Activated T-cell treated with anti-CD3 and anti-CD28 coated beads, Interleukin-2, amount 50 U/mL, for 4 hours (primary cell): ENCODE measurements at places on chromosomes 2 and 18.

GRCh38 chr18:6994771-6995430 is 122.7 kb downstream of the LAMA1 start:
- DNase-seq: no peak

DNA sequence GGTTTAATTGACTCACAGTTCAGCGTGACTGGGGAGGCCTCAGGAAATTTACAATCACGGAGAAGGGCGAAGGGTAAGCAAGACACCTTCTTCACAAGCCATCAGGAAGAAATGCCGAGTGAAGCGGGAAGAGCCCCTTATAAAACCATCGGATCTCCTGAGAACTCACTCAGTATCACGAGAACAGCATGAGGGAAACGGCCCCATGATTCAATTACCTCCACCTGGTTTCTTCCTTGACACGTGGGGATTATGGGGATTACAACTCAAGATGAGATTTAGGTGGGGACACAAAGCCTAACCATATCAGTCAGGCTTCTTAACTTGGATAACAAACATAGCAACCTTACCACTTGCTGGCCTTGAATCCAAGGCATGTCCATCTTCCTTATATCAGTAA is 289.0 kb upstream of the STON1 start:
- DNase-seq: no peak

DNA sequence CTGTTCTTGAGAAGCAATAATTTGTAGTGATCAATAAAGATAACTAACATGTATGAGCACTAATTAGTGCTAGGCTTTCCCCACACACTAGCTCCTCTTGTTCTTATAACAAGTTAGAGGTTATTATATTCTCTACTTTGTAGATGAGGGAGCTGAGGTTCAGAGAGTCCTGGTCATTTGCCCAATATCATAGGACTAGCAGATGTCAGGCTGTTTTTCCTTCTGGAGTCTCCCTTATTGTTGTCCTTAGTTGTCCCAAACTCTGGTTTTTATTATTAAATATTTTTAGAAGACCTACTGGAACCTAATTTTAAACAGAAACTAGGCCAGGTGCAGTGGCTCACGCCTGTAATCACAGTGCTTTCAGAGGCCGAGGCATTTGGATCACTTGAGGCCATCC is 16.5 kb upstream of the TTC39C start:
- DNase-seq: no peak

DNA sequence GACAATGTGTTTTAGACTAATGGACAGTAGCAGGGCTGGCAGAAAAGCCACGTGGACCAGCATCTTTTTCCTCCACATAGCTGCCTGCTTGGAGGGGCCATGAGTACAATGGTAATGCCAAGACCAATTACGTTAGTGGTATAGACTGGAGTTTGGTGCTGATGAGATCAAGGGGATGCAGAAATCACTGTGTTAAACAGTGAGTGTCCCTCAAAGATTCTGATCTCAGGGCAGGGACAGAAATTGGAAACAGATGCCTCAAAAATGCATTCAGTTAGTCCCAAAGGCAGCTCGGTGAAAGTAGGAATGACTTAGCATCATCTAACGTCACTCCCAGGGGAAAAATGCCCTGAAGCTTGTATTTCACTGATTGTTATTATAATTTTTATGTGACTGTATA is 72.4 kb downstream of the SLC16A14 start:
- DNase-seq: no peak

DNA sequence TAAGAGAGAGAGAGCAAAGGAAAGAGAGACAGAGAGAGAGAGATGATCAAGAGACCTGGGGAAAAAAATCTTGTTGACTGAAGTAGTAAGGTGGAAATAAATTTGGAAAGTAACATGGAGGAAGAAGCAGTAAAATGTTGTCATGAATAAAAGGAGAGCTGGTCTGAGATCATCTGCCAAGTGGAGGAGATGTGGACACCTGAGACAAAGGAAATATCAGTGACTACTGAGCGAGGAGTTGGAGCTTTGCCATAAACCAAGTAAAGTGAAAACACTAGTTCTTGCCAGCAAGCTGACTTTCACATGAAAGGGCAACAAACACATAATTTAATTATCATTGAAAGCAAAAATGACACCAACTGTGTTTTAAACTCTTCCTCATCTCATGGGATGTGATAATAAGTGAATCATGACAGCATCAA is 49.0 kb upstream of the DSG1 start:
- no peak for DNase-seq

DNA sequence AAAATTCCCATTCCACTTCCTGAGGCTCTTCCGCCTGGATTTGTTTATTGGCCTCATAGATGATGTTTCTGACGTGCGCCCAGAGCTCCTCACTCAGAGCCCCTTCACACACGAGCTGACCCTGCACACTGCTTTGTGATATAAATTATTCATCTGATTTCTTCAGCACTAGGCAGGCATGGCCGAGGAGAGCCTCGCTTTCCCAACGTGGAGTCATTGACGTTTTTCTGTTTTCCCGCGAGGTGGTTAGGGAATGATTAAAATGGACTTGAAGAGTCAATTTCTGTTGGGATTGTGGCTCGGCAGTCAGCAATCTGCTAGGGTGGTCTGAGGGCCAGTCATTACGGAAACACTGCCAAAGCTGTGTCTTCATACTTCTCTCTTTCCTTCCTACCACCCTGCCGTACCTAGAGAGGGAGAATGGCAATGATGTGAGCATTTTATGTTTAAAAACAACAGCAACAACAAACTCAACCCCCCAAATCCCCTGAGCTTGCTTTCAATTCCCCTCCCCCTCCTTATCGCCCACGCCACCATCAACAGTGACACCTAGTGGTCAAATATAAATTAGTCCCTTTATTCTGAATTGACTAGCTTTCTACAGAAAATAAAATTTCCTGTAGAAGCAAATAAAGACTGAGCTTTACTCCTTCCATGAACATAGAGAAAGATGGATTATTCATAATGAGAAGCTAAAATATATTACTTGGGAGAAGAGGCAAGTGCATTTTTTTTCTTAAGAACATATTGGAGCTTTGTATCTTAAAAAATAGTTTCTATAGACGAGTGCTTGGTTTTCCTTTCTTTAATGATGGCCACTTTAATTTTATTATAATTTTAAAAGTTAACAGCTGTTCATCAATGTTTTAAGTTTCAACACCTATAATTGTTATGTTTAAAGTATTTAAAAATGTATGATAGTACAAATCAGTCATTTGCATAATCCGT is 285.1 kb downstream of the MTX2 start:
- DNase-seq: peak; percentile 17

DNA sequence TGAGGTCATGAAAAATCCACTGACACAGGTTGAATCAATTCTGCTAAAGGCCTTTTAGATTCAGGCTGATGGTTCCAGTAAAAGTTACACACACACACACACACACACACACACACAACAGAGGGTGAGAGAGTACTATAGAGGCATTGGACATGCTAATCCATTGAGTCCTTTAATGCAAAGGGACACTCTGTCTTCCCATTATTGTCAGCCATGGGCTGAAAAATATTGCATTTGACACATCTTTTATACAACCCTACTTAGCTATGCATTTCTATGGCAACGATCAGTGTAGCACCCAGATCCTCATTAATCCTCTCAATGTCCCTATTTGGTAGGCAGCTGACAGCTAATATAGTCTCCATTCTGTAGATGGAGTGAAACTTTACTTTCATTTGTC is 440.8 kb upstream of the RGPD4 start:
- DNase-seq: no peak

- no peak for DNase-seq
These were observed 71.5 kb downstream of the GREB1L start for GRCh38 chr18:21313576-21313975.

- no peak for DNase-seq
These were observed 215.1 kb upstream of the CYP26B1 start for GRCh38 chr2:72362733-72363132.

DNA sequence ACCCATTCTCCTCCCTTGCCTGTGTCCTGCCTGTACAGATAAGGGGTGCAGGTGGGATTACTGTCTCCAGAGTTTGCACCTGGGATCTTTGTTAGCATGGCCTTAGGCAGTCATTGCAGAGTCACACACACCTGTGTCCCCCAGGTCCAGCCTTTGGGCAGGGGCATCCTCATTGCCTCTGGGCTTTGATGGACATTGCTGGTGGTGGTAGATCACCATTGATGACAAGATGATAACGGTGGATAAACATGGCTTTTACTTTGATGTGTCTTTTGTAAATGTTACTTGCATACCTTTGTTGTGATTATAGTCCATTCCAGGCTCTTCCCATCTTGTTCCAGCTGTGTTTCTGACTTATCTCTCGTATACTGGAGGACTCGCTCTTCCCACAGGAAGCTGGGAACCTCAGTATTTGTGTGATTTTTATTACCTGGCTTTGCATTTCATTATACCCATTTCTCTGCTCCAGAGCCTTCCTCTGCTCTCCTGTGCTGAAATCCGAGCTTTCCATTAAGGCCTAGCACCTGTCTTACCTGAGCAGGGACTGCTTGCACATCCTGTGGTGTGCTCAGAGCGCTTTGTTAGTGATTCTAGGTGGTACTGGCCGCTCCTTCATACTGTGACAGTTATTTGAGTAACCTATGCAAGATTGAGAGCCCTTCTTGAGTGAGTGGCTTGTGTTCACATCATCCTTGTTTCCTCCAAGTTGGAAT is 79.2 kb downstream of the PTPRM start:
- DNase-seq: no peak

GRCh38 chr2:79627237-79627636 is 114.4 kb downstream of the CTNNA2 start:
- no peak for DNase-seq

GRCh38 chr2:86498468-86499260 is 57.5 kb downstream of the KDM3A start:
- no peak for DNase-seq

- DNase-seq: no peak
These were observed 557 bp downstream of the DCC start for GRCh38 chr18:52340406-52341102.

- no peak for DNase-seq
These were observed 55.0 kb downstream of the PKDCC start for GRCh38 chr2:42102591-42103450.

DNA sequence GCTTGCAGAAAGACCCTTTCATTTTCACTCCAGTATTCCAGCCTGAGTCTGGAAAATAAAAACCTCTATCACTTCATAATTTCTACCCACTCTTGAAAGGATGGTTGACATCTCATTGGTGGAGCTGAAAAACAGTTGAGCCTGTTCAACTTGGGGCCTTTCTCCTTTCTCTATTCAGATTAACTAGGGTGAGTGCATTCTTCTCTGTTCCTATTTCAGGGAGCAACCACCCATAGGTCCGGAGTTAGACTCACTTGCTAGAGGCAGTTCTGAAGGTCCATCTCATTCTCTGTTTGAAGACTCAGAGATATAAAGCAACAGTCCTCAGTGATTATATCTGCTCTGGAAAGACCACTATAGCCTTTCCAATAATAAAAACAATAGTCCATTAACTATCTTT is 167.9 kb upstream of the SPOPL start:
- DNase-seq: no peak

- DNase-seq: no peak
These were observed 58.8 kb downstream of the MFSD6 start for GRCh38 chr2:190466819-190467446.

GRCh38 chr2:202773301-202773973 is 98.1 kb downstream of the ICA1L start:
- DNase-seq: no peak

DNA sequence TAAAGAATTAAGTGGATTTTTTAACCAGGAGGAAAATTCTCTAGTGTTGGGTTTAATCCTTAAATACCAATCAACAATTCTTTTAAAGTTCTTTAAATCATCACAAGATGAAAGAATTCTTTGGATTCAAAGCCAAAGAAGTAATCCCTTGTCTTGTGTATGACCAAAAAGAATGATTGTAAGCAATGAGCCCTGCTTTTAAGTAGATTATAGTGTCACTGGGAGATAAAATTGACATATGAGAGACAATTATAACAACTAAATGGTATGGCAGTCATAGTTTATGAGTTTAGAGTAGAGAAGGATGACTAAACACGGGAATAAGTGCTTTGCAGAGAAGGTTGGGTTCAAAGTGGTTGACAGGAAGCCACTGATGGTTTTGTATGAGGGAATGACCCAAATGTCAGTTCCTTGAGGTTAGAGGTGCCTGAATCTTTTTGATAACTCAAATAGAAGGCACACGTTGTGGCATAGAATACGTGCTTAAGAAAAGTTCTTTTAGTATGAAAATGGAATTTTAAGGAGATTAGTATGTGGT is 199.6 kb upstream of the TCF4 start:
- DNase-seq: no peak

DNA sequence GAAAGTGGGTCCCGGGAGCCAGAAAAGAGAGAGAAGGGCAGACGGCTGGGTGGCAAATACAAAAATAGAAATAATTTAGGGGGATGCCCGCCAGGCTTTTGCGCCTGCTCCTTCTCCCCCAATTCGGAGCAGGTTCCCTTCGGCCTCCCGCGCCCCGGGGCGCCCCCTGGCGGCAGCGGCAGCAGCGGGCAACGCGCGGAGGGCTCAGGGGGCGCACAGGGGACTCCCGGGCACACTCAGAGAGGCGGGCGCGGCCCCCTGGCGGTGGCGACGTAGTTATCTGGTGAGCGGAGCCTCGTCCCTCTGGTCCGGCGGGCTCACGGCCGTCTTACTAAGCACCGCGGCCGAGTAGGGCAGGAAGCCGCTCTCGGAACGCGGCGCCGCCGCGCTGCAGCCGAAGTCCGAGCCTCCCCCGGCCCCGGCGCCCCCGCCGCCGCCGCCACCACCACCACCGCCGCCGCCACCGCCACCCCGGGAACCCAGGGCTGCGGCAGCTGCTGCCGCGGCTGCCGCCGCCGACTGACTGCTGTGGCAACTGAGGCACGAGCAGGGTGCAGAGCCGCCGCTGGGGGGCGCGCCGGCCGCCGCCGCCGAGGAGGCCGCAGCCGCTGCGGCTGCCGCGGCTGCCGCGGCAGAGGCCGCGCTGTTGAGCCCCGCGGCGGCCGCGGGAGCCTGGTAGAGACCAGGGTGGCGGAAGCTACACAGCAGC is 3.8 kb downstream of the EVX2 start:
- no peak for DNase-seq

DNA sequence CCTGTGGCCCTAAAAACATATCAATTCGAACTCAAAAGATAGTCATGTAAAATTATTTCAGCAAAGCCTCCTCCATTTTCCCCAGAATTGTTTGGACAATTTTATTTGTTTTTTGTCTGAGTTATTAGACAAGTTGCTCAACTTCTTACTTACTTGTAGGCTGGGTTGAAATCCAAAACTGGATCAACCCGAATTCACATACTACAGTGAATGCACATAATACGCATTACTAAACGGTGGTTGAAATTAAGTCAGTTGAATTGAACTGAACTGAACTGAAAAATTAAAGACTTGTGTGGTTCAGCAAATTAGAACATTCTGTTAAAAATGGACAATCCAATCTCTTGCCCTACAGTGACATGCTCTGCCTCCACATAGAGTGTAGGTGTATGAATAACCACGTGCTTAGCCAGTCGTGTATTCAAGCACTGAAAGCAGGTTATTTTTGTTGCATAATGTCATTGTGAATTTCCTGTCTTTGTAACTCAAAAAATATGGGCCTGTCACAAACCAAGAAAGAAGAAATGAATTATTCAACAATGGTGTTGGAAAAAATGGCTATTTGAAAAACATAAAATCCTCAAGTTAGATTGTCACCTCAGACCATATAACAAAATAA is 441.0 kb downstream of the TXNL1 start:
- no peak for DNase-seq

GRCh38 chr2:85448461-85449213 is 30.1 kb downstream of the SH2D6 start:
- DNase-seq: no peak
